ENCODE measurements at places on chromosomes 7 and 10.

DNA sequence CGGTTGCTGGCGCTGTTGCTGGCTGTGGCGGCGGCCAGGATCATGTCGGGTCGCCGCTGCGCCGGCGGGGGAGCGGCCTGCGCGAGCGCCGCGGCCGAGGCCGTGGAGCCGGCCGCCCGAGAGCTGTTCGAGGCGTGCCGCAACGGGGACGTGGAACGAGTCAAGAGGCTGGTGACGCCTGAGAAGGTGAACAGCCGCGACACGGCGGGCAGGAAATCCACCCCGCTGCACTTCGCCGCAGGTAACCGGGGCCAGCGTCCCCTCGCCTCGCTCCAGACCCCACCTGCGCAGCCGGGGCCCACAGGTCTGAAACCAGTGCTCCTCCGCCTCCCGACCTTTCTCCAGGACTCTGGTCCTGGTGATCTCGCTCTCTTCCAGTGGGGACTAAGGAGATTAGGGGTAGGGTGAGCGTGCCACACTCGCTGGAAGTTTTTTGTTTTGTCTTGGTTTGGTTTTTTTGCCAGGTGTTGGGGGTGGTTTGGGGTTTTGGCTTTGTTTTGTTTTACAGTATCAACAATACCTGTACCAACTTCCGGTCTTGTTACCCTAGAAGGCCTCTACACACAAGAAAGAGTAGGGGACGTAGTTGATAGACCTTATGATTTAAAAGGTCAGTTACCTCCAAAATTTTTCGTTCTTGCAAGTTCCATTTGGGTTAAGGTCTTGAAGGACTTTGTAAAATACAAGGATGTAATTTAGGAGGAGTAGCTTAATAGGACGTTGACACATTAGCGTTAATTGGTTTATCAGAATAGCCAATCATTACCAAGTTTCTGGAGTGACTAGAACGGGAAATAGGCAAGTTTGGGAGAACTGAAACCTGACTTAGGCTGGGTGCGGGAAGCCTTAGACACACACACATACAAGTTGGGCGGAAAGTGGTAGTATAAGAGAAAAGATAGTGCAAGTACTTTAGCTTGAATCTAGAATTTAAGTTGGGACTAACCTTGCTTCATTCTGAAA lies 704 bp downstream of the TNKS2 start:
- peak; percentile 84 for DNase-seq

GRCh38 chr10:12484002-12484918 lies 134.9 kb downstream of the CAMK1D start:
- no peak for DNase-seq

GRCh38 chr7:142152076-142152475 lies 40.6 kb downstream of the MGAM2 start:
- peak; percentile 85 for DNase-seq

GRCh38 chr7:117077658-117078057 lies 124.4 kb downstream of the ST7 start:
- DNase-seq = no peak

Data from OCI-M1 (cell line).